ENCODE measurements at places on chromosomes 7 and 10. TPM values are rescaled to one million over a fixed set of nuclear protein-coding genes. Genes with fewer than 3 reads are reported as not detected.

Gene PNLIPRP1
- not detected for total RNA-seq

Gene RPEL1
- total RNA-seq: not detected

Gene SPDYE9
- not detected for total RNA-seq

Gene EBLN1
- total RNA-seq: not detected

Gene XRCC2
- total RNA-seq: 6.0 TPM

Gene HOXA10
- 23.2 TPM for total RNA-seq

Gene CDHR1
- 0.32 TPM for total RNA-seq

Gene TBXAS1
- total RNA-seq: 8.6 TPM

Gene NFE2L3
- 2.4 TPM for total RNA-seq

Gene GRID1
- 3.9 TPM for total RNA-seq

Gene NEURL1
- 5.2 TPM for total RNA-seq

Gene ADIRF
- total RNA-seq: 112 TPM

Gene HYAL4
- total RNA-seq: not detected

Gene EVX1
- 1.1 TPM for total RNA-seq

Gene C7orf57
- 0.21 TPM for total RNA-seq

Gene TRIL
- 20.4 TPM for total RNA-seq

Gene CAV2
- total RNA-seq: 139 TPM

Gene GPR15LG
- 16.6 TPM for total RNA-seq

Gene ZNF488
- total RNA-seq: 0.63 TPM

Gene COBL
- total RNA-seq: 3.3 TPM

Gene VSTM4
- 60.2 TPM for total RNA-seq

Gene AGR3
- 16.8 TPM for total RNA-seq

Gene SPDYE18
- 0.63 TPM for total RNA-seq

Gene AOC1
- total RNA-seq: 0.32 TPM

Gene TSPAN13
- 26.2 TPM for total RNA-seq

Gene AKR1C2
- total RNA-seq: 19.7 TPM

Gene DEPP1
- 15.5 TPM for total RNA-seq

Gene SPDYE1
- not detected for total RNA-seq

Gene FAM131B
- total RNA-seq: 4.1 TPM

Gene INSYN2A
- 8.8 TPM for total RNA-seq

Gene GPER1
- total RNA-seq: 1.9 TPM

Gene PIK3CG
- total RNA-seq: 12.1 TPM

Gene ADAMTS14
- total RNA-seq: 13.7 TPM

Gene JAKMIP3
- total RNA-seq: 0.37 TPM

Gene MAT1A
- not detected for total RNA-seq

Gene ITGA8
- 62.2 TPM for total RNA-seq

Gene UBN2
- total RNA-seq: 28.1 TPM

Gene ASZ1
- not detected for total RNA-seq

Gene PRTFDC1
- total RNA-seq: 29.2 TPM

Gene GRID2IP
- total RNA-seq: 0.32 TPM

Gene VAX1
- not detected for total RNA-seq

Gene LRRC4
- total RNA-seq: 3.2 TPM

Gene DRGX
- 0.26 TPM for total RNA-seq

Gene LRRC18
- 0.32 TPM for total RNA-seq

Gene SHH
- total RNA-seq: 13.8 TPM

Gene TEX36
- not detected for total RNA-seq

Gene PDGFA
- 28.9 TPM for total RNA-seq

Gene FKBP6
- total RNA-seq: not detected

Gene AEBP1
- total RNA-seq: 57.2 TPM

Measured in urinary bladder (tissue), 4 donors.